ENCODE measurements at places on chromosomes 2 and 18.

GRCh38 chr2:187320846-187321245, 127.2 kb downstream of the CALCRL start:
- DNase-seq = no peak

DNA sequence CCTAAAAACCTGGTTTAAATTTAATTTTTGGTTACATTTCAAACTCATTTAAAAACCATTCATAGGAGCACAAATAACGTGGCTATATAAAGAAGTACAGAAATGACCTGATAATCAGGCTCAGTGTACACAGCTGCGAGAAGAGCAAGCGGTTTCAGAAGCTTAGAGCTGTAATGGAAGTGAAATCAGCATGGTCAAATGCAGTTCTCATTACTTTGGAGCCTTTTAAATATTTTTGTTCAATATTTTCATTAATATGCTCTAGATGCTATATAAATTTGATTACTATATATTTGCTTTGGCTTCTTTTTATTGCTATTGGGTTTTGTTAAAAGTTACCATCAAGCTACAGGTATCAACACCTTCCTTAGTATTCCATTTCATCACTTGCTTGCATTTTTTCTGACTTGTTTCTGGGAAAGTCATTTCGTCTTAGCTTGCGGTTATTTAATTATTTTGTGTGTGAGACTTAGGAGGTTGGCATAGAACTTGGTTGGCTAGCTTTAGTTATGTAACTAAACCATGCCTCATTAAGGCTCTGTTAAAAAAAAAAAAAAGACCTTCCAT, 58.7 kb downstream of the AFTPH start:
- no peak for DNase-seq

- no peak for DNase-seq
Measured at GRCh38 chr18:38932752-38933151, 1367.2 kb upstream of the CELF4 start.

DNA sequence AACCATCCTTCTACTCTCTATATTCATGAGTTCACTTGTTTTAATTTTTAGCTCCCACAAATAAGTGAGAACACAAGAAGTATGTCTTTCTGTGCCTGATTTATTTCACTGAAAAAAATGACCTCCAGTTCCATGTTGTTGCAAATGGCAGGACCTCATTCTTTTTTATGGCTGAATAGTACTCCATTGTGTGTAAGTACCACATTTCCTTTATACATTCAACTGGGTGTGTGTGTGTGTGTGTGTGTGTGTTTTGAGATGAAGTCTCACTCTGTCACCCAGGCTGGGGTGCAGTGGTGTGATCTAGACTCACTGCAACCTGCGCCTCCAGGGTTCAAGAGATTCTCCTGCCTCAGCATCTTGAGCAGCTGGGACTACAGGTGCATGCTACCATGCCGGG, 41.2 kb downstream of the KCNG3 start:
- no peak for DNase-seq

DNA sequence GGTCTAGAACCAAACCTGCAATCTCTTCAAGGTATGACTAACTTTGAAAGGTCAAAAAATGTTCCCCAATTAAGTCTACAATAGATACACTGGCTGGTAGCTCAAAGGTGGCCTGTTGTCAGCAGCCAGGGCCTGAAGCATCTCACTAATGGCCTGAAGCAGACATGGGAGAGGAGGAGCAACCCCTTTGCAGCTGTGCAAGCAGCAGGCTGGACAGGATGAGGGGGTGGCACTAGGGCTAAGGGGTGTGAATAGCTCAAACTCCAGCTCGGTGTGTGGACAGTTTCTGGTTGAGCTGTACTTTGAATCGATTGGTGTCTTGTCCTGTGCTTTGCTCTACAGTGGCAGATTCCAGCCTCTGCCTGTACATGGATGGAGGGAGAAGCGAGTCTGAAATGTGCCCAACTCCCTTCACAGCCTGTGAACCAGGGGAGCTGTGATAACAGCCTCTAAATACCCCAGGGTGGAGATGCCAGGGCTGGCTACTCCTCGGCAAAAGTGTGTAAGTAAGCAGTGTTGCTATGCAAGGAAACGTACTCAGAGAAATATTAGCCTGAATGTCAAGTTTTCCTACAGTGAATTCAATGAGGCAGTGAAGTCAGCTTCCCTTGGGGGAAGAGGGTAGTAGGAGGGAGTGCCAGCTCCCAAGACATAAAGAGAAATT, 34.7 kb upstream of the DTNB start:
- DNase-seq = no peak

DNA sequence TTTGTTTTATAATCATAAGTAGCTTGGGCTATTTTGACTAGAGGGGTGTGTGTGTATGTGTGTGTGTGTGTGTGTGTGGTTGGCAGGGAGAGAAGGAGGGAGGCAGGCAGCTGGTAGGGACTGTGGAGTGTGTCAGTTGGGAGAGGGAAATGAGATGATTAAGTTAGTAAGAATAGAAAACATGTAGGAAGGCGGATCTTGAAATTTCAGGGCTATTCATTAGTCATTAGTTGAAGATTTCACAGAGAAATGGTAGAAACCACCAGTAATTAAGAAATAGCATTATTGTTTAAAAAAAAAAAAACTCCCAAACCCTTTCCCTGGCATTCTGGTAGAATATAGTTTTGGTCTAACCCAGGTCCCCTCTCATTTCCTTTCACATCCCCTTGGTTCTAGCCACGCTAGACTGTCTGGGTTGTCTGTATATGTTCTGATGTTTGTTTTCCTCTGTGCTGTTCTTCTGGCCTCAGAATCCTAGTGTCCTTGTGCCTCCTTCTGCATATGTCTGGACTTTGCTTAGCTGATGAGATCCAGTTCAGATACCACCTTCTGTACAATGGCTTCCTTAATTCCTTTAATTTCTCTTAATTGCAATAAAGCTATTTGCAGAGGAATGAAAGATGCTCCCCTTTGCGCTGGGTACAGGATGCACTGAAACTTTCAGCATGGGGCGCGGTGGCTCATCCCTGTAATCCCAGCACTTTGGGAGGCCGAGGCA, 161.6 kb downstream of the NEDD4L start:
- DNase-seq = no peak

DNA sequence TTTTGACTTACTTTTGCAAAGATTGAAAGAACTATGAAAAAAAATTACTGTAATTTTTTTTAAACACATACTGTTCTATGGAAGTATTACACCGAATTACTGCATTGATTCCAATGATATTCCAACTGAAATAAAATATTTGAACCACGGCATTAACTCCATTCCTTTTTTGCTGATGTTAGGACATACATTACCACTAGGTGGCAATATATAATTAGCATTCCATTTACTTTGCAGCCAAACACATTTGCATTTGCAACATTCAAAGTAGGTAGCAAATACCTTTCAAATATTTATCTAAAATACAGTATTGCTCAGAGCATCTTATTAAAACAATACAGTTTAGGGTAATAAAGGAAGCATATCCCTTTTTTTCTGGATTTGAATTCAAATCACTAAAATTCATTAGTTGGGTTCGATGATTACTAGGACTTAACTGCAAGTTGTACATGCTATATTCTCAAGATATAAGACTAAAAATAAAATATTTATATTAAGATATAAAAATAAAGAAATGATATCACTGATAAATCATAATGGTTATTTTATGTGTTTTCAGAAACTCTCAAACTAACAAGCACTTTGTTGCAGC, 31.3 kb downstream of the LANCL1 start:
- no peak for DNase-seq

- DNase-seq = no peak
Measured at GRCh38 chr2:138037090-138037489, 72.8 kb downstream of the HNMT start.

DNA sequence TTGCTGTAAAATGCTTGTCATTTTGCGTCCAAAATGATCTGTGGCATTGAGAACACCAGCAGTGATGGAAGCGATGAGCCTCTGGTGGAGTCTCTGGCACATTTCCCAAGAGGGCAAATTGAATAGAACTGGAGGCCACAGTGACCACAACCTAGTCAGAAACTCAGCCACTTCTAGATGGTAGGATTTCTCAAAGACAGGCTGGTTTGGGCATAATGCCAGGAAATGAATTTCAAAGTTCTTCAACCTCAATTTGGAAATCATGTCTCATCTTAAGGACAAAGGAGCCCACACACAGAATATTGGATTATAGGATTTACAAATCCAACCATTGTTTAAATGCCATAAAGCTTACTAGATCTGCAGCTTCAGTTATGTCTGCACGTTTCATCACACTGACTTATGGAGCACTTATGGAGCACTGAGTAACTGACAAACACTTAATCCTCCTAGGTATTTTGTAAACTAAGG, 132.1 kb downstream of the COL6A3 start:
- DNase-seq = no peak

- DNase-seq = no peak
Measured at GRCh38 chr2:46045888-46046287, 251.3 kb upstream of the EPAS1 start.

DNA sequence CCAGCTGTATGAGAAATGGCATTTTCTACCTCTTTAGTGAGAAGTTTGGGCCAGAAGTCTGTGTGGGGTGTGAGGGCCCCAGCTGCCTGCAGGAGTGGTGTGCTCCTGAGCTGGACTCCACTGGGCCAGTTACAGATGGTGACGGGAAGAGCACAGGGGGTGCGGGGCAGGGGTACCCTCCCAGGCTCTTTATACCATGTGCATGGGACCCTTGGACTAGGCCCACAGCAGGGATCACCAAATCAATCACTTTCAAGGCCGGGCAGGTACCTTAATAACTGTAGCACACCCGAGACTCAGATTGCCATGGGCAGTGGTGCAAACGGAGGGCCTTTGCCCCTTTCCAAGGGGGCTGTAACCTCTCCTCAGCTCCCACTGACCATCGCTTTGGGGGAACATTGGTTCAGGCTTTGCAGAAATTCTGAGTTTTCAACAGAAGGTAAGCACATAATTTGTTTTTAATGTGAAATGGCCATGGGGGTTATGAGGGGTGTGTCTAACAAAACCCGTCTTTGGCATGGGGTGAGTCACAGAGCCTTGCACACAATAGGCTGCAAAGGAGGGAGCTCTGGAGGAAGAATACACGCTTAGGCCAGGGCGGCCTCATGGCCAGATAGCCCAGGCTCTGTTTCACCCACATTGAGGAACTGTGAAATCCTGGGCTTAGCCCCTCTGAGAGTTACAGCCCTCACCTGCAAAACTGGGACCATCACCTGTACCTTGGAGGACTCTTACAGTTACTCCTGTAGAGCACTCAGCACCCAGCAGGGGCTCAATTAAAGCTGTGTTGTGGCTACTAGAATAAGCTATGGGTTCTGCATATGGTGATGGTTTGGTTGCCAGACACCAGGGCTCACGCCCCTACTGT, 141.0 kb upstream of the BCL2L11 start:
- DNase-seq = no peak

- no peak for DNase-seq
Measured at GRCh38 chr2:144481109-144481508, 38.8 kb downstream of the ZEB2 start.

- DNase-seq = no peak
Measured at GRCh38 chr2:2291500-2292260, 39.4 kb downstream of the MYT1L start.

DNA sequence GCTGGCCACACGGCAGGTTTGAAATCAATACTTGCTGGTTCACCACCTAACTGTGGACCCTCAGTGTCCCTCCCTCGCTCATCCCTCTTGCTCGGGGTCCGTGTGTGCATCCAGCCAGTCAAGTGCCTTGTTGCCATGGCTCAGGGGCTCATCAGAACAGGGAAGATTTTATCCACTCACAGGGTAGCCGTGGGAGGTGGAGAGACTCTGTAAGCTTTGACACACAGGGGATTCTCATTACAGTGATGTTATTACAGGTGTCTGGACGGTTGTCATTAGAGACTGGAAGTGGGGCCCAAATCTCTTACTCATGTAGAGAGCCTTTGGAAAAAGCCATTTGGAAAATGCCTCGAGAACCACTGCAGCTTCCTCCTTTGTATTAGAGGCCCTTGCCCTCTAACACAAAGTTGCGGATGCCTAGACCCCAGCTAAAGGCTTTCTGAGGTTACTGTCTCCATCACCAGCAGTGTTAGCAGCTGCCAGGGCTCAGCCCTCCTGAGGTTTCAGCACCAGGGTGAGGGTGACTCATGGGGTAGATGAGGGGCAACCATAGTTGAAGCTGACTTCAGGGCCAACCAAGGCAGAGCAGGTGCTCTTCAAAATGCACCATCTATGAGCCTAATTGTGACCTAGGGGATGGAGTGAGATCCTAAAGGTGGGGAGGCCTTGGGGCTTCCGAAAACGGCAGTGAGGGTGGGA, 195.6 kb downstream of the CLIP4 start:
- no peak for DNase-seq

GRCh38 chr2:1486670-1487069, 73.4 kb downstream of the TPO start:
- no peak for DNase-seq

DNA sequence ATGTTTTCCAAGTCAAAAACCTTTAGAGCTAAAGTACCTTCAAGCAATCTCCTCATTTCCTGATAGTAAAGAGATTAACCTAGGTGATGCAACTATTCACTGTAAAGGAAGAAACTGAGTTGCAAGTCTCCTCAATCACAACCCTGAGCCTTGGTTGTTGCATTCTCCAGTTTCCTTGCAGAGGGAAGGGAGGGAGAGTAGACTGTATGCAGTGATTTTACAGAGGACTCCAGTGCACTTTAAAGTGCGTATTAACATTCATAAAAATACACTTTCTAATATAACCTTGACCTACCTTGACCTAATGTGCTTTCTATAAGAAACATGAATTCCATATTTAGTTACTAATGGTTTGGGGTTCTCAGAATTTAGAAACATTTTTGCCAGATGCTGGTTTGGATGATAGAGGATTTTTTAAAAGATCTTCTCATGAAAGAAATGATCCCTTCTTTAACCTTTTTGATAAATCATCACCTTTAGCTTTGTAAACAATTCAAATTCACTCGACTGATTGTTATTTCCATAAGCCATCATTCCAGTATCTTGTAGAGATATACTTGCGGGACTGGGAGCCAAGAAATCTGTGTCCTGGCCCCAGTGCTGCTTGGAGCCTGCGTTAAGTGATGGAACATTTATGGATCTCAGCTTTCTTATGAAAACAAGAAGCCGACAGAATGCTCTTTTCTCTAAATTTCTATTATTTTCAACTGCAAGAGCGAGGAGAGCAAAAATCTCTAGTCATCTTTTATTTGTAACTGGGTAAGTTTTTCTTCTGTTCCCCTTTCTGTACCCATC, 228.3 kb downstream of the ZNF521 start:
- no peak for DNase-seq

DNA sequence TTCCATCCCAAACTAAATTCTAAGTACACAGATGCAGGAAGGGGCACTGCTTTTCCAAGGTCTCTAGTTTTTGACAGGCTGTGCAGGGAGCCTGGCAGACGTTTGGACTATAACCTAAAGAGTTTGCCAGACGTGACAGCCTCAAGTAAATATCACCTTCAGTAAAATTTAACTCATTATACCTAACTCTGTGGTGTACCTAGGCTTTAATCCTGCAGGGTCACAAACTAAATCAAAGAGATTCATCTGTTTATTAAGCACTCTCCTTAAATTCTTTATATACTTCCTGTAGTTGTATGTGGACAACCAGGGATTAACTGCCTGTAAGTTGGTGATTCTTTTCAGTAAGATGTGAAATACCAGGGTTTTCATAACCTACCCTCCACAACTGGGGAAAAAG, 92.9 kb downstream of the ACVR1 start:
- no peak for DNase-seq

- DNase-seq = no peak
Measured at GRCh38 chr2:215653344-215654030, 217.6 kb upstream of the FN1 start.

- DNase-seq = no peak
Measured at GRCh38 chr2:69646714-69647113, 3.2 kb upstream of the AAK1 start.

Measured in T-helper 22 cell (primary cell).